ENCODE measurements at places on chromosomes 12 and 14.

DNA sequence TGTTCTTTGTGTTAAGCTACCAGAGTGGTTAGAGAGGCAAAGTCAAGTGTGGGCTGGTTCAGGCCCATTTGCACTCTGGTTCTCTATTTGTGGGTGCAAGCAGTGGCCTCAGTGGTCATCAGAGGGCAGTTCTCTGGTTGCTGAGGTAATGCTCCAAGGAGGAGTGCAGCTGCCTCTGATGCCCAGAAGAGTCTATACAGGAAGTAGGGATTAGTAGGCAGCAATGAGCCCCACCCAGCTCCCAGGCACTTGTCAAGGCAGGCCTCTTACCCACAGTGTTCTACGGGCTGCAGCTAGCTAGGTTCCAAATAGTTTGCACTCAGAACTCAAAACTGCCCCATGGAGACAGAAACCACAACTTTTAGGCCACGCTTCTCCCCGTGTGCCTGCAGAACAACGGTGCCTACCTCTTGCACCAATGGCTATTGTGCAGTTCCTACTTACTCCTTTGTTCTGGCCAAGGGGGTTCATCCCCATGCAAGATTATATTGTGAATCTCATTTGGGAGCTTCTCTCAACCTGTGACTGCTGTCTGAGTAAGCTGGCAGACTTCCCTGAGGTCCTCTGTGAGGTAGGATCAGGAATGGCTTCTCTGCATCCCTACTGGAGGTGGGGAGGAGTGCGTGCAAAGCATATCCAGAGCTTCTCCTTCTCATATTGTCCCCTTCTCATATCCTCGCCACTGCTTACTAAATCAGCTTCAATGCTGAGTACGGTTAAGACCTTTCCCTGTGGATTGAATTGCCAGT is 410.3 kb upstream of the LMO3 start:
- DNase-seq: no peak

DNA sequence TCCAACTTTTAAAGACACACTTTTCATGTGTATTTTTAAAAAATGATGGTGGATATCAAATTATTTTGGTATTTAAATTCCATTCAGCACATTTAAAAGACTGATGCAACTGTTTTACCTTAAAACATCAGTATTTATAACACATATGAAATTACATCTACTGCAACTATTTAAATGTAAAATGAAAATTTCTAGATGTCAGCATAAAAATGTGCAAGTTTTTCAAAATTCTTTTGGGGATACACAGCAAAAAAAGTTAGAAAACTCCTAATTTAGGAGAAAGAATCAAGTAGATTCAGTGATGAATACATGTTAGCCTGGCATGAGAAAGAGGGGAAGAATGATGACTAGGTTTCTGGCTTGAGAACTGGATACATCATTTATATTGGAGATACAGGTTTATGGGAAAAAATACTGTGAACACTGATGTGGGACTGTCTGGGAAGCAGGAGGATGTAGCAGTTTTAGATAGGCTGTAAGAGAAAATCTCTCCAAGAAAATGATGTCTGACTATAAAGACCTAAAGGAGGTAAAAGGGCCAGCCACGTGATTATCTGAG is 9.2 kb downstream of the SOS2 start:
- DNase-seq: no peak

DNA sequence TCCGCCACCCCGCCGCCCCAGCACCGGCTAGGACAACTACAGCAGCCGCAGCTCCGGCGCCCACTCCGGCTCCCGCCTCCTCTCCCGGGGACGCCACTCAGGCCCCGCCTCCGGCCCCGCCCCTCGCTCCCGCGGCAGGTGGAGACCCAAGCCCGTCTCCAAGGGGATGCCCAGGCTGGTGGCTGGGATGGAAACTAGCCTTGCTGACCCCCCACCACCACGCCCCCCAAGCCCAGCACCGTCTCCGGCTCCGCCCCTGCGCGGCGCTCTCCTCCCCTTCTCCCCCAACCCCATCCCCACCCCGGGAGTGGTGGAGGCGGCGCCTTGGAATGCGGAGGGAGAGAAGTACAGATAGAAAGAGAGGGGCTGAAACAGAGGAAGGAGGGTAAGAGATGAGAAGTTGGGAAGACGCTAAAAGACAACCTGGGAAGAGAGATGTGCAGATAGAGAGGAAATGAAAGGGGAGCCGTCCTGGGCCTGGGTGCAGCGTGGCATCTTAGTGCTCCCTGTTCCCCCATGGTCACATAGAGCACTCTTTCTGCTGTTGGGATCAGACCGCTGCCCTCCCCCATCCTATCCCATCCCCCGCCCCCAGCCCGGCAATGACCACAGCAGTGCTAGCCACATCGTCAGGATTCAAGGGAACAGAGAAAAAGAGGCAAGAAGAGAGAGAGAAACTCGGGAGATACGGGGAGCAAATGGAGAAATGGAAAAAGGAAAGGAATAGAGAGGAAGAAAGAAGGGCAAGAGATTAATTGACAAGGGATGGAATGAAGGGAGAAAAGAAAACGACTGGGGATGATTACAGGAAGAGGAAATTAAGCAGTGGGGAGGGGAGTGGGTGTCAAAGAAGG is at the start of gene ITGA7:
TSS of gene ITGA7 (minus strand) at position 64 of the 854 bp plus-strand sequence. CDS start 222 bp downstream, outside the sequence.
- DNase-seq: peak; percentile 72

- DNase-seq: peak; percentile 73
These were observed 108.7 kb upstream of the HIF1A start for GRCh38 chr14:61586544-61587055.

DNA sequence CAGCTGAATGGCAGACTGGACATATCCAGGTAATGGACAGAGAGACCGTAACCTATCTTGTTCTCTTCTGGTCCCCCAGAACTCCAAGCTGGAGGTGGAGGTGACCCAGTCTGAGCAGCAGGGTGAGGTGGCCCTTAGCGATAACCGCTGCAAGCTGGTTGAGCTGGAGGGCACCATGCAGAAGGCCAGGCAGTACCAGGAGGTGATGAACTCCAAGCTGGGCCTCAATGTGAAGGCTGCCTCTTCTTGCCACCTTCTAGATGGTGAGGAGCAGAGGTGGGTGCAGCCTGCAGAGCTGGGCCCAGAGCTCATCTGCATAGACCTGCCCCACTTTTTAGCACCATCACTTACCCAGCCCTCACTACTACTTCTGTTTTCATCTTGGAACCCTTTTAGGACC is 7.2 kb upstream of the KRT86 start:
- DNase-seq: no peak

GRCh38 chr12:126772171-126772864 is 1494.7 kb upstream of the TMEM132C start:
- no peak for DNase-seq

GRCh38 chr12:123442774-123443173 is 6.3 kb upstream of the RILPL2 start:
- no peak for DNase-seq

- DNase-seq: peak; percentile 28
These were observed 196.6 kb downstream of the SLC25A21 start for GRCh38 chr14:36975834-36976233.

GRCh38 chr14:100715332-100715731 is 11.4 kb upstream of the DLK1 start:
- DNase-seq: no peak

- DNase-seq: peak; percentile 89
These were observed 52.2 kb downstream of the ATF7IP start for GRCh38 chr12:14417715-14418114.

- no peak for DNase-seq
These were observed 4.5 kb upstream of the RPGRIP1 start for GRCh38 chr14:21275261-21275858.

DNA sequence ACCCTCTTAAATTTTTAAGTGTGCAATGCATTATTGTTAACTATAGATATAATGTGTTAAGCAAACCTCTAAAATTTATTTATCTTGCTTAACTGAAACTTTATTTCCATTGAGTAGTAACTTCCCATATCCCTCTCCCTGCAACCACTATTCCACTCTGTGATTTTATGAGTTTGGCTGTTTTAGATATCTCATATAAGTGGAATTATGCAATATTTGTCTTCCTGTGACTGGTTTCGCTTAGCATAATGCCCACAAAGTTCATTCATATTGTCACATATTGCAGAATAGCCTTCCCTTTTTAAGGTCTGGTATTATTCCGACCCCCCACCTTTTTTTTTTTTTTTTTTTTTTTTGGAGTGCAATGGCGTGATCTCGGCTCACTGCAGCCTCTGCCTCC is 247.6 kb downstream of the EMP1 start:
- DNase-seq: no peak

- DNase-seq: peak; percentile 73
These were observed 96.3 kb upstream of the EEA1 start for GRCh38 chr12:93025145-93026103.

- DNase-seq: no peak
These were observed 47.8 kb downstream of the PEBP1 start for GRCh38 chr12:118183711-118184110.

GRCh38 chr12:117685110-117685926 is 283.5 kb downstream of the KSR2 start:
- DNase-seq: no peak

DNA sequence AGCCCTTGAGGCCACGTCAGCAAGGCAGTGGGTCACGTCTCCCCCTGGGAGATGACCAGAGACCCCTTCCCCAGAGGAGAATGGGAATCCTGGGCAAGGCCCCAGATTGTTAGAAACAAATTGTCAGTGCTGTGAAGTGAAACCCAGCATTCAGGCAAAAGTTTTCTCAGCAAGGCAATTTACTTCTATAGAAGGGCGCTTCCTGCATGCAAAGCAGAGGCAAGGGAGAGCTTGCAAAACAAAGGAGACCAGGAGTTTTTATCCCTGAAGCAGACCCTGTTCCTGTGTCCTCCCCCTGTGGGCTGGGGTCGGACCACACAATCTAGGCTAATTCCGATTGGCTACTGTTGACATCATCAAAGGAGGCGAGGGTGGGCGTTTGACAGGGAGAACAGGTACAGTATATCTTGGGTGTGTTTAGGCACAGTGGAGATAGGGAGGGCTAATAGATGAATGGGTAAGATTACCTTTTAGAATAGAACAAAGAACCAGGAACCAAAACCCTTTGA is 114.2 kb downstream of the RIN3 start:
- no peak for DNase-seq

DNA sequence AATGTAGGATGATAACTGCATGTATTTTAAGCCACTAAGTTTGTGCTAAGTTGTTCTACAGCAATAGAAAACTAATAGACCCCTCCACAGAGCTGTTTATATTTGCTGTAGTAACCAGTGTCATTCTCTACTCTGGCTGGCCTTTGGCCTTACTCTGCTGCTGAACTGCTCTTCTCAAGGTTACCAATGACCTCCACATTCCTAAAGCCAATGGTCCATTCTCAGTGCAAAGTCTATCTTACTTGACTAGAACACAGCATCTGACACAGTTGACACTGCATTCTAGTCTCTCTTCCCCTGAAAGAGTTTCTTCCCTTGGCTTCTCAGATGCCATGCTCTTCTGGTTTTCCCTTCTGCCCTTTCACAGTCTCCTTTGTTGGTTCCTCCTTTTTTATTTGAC is 154.8 kb upstream of the CRY1 start:
- DNase-seq: no peak

GRCh38 chr14:28608443-28608842 is 158.1 kb upstream of the FOXG1 start:
- no peak for DNase-seq

DNA sequence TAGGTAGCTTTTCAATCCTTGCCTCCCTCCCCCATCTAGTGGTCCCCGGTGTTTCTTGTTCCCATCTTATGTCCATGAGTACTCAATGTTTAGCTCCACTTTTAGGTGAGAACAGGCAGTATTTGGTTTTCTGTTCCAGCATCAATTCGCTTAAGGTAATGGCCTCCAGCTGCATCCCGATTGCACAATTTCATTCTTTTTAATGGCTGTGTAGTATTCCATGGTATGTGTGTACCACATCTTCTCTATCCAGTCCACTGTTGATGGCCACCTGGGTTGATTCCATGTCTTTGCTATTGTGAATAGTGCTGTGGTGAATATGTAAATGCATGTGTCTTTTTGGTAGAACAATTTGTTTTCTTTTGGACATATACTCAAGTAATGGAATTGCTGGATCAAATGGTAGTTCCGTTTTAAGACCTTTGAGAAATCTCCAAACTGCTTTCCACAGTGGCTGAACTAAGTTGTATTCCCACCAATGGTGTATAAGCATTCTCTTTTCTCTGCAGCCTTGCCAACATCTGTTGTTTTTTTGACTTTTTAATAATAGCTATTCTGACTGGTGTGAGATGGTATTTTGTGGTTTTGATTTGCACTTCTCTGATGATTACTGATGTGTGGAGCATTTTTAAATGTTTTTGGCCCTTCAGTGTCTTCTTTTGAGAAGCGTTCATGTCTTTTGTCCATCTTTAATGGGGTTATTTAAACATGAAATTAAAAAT is 34.2 kb upstream of the ASPG start:
- DNase-seq: peak; percentile 4

DNA sequence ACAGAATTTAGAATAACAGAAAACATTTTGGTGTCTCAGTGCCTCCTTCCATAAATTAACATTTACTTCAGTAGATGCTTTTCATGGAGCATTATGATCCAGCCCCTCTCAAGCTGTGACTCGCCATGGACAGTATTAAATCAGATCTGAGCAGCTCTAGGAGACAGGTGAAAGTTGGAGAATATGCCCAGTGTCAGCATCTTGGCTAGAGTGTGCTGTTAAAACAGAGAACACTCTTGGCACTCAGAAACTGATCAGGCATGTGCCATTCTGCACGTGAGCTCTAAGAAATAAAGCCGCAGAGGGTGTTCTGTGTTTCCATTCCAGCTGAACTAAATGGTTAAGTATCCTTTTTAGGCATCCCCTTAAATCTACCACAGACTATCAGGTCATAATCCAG is 68.0 kb downstream of the DIP2B start:
- DNase-seq: no peak

- peak; percentile 84 for DNase-seq
These were observed 150.9 kb downstream of the MED13L start for GRCh38 chr12:116126610-116127009.

DNA sequence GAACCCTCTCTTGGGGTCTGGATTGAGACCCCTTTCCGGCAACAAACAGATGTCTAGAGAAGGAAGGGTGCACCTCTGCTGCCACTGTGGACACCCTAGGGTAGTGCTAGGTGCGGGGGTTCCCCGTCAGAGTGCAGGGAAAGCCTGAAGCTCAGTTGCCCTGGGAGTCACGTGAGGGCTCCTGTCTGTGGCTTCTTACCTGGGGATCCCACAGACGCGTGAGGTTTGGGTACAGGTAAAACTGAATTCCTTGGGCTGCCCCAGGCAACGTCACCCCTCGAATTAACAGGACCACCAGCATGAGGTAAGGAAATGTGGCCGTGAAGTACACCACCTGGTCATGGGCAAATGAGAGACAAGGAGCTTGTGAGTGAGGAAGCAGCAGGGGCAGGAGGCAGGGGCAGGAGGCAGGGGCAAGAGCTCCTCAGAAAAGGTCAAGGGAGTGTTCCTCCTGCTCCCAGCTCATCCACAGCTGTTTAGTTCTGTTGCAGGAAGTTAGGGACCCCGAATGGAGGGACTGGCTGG is 21.0 kb upstream of the SLC6A12 start:
- no peak for DNase-seq

- DNase-seq: no peak
These were observed 257.8 kb upstream of the BTG1 start for GRCh38 chr12:92403210-92404175.

- no peak for DNase-seq
These were observed 107.2 kb upstream of the DDHD1 start for GRCh38 chr14:53260286-53260685.

GRCh38 chr14:63737582-63738006 is 9.7 kb upstream of the SGPP1 start:
- no peak for DNase-seq

GRCh38 chr14:79487632-79488031 is 723.7 kb downstream of the DIO2 start:
- no peak for DNase-seq

- DNase-seq: peak; percentile 15
These were observed 117.3 kb upstream of the CAND1 start for GRCh38 chr12:67151886-67152285.

GRCh38 chr12:65882486-65882885 is 58.2 kb downstream of the HMGA2 start:
- DNase-seq: no peak

All from adipocyte (in vitro differentiated cells).